ENCODE measurements at places on chromosomes 4 and X.

GRCh38 chr4:168621806-168622589, 125.1 kb downstream of the PALLD start:
- DNase-seq = no peak

DNA sequence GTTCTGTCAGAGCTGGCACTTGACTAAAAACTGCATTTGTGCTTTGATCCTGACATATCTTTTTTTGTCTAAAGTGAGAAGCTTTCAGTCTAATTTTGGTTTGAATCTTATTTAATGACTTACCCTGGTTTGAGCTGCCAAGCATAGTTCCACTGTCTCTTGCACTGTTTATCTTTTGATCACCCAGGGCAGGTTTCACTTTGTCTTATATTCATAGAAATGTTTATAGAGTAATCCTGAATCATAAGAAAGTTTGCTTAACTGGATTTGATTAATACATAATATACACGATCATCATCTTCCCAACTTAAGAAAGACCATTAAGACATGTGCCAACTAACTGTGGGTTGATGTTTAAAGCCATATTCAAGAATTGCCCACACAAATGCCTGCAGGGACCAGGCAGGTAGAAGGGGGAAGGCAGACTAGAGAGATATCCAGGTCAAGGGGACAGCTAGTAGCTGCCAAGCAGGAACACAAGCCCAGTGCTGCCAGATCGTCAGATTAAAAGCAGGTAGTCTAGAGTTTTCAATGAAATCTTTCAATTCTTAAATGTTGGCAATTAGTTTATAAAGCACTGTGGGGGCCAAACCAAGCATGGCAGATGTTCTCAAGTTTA, 1.9 kb downstream of the GK start:
- DNase-seq = no peak

DNA sequence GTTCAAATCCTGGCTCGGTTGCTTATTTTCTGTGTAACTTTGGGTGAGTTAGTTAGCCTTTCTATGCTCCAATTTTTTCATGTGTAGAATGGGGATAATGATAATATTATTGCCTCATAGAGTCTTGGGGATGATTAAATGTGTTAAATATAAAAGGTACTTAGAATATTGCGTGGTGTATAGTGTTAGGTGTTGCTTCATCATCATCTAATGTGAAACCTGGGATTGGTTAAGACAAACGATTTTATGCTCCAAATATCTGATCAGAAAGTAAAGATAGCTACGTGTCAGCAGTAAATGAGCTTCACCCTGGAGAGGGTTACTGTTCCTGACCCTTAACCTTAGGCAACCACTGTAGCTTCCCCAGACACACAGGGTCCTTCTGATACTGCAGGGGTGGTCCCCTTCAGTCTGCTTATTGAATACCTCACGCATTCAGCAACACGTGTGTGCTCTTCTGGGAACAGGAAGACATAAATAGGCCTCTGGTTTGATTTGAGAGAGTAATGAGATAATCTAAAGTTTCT, 50.1 kb downstream of the GPAT3 start:
- no peak for DNase-seq

DNA sequence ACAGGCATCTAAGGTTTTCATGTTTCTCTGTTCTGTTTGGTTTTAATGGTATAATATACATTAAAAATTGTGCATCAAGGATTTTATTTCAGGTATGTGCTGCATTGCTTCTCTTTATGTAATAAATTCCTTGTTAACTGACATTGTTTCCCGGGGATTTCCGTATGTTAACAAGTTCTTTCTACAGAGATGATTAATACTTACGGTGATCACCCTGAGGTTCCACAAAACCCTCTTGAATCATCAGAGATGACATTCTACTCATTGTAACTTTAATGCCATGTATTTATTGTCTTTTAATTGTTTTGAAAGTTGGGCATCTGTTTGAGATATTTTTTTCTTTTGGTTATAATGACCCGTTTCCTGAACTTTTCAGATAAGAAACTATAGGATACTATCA, 37.5 kb downstream of the ARHGAP10 start:
- DNase-seq = no peak

GRCh38 chrX:103774070-103774642, 2.5 kb upstream of the PLP1 start:
- DNase-seq = no peak

DNA sequence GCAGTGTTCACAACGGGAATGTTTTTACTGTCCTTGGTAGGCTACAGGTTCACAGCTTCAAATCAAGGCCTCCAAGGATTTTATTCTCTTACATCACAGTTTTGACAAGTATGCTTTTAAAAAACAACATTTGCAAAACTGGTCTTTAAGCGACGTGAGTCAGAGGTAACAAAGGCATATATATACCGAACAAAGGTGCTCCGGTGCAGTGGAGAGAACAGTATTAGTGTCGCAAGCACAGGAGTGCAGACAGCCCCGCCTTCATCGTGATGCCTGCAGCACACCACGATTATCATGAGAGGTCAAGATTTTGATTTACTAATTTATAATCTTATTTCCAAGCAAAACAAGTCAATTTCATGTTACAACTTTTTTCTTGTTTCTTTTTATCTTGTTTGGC, 90.8 kb downstream of the GATB start:
- DNase-seq = no peak

DNA sequence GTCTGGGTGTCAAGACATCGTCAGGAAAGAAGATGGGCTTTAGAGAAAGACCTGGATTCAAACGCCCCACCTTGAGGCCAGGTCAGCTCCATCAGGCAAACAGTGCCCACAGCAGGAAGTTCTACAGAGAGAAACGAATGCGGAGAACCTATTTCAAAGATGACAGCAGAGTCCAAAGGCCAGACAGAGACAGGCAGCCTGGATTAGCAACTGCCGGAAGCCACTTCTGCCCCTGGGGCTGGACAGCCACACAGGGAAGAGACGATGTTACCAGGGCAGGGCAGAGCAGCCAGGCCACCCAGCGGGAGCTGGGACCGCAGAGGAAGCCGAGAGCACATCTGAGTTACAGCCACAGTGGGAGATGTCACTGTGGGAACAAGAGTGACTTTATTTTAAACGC, 1.2 kb downstream of the C4orf50 start:
- no peak for DNase-seq

DNA sequence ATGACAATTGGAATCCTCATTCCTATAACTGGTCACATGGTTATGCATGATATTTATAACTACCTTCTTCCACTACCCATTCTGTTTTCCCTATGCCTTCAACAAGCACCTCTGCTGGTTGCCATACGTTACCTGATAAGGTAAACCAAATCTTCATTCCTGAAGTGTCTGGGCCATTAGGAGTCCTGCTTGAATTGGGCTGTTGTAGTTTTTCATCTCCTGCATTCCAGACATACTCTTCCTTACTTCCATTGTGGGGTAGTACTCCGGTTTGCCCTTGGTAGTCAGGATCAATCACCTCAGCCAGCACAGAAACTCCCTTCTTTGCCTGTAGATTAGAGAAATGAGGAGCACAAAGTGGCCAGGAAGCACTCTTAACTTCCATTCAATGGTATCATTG, 109.1 kb upstream of the LANCL3 start:
- no peak for DNase-seq

GRCh38 chr4:76831711-76832373, 66.1 kb downstream of the SOWAHB start:
- no peak for DNase-seq

DNA sequence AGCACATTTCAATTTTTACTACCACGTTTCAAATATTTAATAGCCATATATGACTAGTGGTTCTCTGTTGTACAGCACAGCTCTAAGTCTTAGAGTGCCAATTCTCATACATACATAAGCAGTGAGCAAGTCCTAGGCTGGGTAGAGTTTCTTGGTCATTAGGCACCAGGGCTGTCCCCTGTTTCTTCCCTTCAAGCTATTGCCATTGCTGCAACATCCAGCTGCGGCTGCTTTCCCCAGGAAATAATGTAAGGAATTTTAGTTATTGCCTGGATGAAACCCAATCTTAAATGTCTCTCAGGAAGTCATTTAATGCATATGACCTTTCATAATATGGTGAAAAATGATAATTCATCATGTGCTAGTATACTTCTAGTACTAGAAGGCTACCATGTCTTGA, 74.1 kb upstream of the PPP3CA start:
- DNase-seq = no peak

DNA sequence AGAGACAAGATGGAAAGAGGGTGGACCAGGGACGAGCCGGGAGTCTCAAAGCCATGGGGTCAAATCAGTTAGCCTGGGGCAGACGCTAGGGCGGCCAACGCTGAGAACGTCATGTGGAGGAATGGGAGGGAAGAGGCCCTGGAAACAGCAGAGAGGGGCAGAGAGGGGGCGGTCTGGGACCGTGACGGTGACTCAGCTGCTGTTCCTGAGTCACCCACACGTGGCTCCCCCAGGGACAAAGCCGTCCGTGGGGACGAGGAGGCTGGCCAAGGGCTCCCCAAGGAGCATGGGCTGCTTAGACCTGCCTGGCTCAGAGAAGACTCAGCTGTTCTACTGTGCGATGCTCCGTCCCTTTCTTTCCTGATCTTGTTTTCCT, 108.4 kb upstream of the LRPAP1 start:
- no peak for DNase-seq

- DNase-seq = no peak
Measured at GRCh38 chr4:93480452-93480851, 348.1 kb upstream of the ATOH1 start.

GRCh38 chr4:37864786-37865185, 26.1 kb upstream of the TBC1D1 start:
- DNase-seq = no peak

DNA sequence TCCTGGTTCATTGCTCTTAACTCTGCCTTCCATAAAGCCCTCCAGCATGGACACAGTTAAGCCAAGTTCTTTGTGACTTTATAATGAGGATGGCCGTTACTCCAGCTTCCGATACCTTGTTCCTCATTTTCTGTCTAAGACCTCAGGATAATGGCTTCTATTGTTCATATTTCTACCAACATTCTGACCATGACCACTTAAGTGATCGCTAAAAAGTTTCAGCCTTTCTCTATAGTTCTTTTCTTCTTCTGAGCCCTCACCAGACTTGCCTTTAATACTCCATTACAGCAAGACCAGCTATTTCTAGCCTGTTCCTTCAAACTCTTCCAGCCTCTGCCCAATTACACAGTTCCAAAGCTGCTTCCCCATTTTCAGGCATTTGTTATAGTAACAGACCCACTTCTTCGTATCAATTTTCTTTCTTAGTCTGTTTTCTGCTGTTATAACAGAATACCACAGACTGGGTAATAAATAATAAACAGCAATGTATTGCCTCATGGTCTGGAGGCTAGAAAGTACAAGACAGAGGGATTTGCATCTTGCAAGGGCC, 12.3 kb downstream of the RNF175 start:
- DNase-seq = no peak

- no peak for DNase-seq
Measured at GRCh38 chr4:151105454-151106032, 6.1 kb downstream of the RPS3A start.

DNA sequence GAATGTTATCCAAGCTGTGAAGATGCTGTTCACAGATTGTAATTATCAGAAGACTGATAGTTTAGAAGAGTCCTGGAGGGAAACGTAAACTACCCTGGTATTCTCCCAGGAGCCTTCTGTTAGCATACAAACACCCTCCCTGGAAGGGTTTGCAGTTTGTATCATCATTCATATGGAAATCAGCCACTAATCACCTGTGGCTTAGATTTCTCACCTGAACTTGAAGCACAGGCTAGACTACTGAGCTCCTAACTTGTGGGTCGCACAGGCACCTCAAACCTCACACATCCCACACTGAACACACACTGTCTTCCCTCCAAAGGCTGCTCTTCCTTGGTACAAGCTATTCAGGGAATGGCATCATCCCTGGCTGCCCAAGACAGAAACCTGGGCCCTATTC, 30.7 kb downstream of the SHISA3 start:
- no peak for DNase-seq

DNA sequence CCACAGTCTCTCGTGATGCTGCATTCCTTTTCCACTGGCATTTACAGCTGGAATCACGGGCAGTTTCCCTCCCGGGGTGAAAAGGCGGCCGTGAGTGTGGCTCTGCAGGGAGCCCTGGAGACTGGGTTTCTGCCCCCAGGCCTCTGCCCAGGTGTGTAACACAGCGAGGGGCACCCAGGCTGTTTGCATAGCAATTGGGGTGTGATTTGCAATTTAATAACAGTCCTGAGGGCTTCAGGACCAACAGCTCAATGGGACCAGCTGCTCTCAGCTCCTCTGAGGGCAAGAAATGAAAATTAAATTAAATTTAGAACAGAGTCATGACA, 99.0 kb upstream of the SHOX start:
- DNase-seq = no peak

DNA sequence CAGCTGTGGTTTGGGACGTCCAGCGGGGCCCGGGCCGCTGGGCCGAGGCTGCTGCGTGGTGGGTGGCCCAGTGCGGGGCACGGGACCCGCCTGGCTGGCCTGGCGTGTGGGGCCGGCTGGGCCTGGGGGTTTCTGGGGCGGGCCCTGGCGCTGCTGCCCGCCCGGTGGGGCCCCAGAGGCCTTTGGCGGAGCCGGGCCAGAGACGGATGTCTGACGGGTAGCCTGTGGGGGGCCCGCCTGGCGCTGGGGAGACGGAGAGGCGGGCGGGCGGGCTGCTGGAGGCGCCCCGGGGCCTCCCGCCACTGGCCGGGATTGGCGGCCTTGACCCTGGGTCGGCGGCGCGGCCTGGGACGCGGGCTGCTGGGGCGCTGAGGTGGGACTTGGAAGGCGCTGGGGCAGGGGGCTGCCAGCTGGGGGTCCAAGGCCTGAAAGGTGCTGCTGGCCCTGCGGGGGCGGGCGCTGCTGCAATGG, 8.1 kb upstream of the TIMP1 start:
- DNase-seq = no peak

DNA sequence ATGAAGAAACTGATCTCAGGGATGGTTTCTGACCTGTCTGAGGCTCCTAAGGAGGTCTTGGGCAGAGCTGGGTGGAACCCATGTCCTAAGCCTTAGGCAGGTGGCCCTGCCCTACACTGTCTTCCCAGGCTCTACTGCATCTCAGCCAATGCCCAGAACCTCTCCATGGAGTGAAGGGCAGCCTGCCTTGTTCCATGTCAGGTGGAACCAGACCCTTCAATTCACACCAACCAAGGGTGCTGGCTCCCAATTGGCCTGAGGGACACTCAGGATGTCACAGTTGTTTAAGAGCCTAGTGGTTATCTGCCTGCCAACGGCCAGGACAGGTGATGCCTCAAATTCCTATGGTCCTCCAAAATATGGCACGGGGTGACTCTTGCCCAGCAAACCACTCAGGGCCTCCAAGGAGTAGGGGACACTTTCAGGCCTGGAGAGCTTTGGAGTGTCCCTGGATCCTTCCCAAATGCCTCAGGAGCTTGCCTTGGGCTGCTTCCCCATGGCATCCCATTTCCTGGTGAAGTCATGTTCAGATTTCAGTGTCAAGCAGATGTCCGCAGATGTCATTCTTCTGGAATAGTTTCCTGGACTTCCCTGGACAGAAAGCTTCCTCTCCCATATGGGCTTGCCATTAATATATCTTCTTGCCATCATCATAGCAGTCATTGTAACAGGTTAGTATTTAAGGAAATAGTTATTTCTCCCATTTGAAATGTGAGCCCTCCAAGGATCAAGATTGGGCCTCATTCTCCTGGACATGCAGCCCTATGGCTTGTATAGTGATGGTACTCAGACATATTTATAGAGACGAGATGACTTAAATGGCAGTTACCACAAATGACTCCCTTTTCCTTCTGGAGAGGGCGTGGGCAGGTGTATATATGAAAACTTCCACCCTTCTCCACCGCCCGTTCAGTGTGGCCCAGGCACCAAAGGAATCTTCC, 67.1 kb downstream of the MED28 start:
- DNase-seq = no peak

- DNase-seq = peak; percentile 86
Measured at GRCh38 chrX:48897157-48897624, 377 bp downstream of the TIMM17B start.

GRCh38 chr4:139142087-139142486, 34.9 kb downstream of the ELF2 start:
- DNase-seq = no peak

GRCh38 chr4:114384629-114385028, 214.0 kb upstream of the UGT8 start:
- no peak for DNase-seq
